ENCODE measurements at places on chromosomes 2 and 18. TPM values are rescaled to one million over a fixed set of nuclear protein-coding genes. Genes with fewer than 3 reads are reported as not detected.

- no peak for DNase-seq
These were observed 172.9 kb downstream of the EPHA4 start for GRCh38 chr2:221399183-221399582.

DNA sequence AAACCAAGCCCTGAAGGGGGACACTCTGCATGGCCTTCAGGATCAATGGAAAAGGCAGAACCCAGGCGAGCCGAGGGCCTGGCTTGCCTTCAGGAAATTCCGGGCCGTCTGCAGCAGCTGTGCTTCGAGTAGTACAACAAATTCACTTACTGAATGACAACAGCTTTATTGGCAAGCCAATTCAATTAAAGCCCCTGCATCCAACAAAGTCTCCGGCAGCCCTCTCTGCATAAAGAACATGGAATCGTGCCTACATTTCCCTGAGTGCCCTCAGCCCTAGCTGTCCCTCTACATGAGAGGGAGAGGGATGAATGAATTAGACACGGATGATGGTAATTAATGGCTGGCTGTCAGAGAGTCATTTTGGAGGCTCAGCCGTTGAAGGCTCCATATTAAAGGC is 189.0 kb downstream of the BCL11A start:
- DNase-seq, result peak; percentile 12

- DNase-seq, result no peak
These were observed 48.8 kb downstream of the ASAP2 start for GRCh38 chr2:9255416-9255815.

- no peak for DNase-seq
These were observed 266.9 kb downstream of the TWIST2 start for GRCh38 chr2:239114616-239115265.

HIBCH gene
- 33.3 TPM for total RNA-seq

DNA sequence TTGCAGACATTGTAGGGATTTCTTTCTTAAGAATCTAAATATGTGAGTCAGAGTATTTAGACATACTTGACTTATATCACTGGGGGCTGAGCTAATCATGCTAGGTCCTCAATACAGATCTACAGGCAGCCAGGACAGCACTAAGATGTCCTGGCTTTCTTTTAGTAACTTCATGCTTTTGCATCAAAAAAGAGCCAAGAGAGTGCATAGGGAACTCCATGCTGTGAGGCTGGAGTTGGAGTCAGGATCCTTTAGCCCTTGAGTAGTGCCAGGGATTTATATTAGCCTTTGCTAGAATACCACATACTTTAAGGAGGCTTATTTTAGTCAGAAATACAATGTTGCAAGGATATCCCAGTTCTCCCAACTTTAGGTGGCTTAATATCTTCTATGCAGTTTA is 289.7 kb downstream of the CCDC85A start:
- DNase-seq, result no peak

DNA sequence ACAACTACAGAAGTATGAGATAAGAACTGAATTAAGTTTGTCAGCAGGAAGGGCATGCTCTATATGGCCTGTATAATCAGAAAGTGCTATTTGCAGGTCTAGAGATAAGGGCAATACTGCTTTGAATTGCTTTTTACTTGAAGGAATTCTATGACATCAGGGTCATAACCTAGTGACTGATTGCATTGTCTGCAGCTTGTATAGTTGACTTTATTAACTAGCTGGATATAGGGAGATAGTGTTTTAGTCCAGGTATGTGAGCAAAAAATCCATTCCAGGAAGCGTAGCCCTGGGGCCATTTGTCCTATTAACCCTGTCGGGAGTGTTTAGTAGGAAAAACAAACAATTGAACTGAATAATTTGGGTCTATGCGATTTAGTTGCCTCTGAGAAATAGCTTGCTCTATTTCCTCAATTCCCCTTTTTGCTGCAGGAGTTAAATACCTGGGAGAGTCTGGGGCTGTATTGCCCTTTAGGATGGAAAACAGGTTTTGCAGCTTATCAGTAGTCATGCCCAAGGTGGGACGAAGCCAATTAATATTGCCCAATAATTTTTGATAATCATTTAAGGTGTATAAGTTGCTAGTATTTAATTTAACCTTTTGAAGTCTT is 30.0 kb downstream of the HTR2B start:
- DNase-seq, result no peak

DNA sequence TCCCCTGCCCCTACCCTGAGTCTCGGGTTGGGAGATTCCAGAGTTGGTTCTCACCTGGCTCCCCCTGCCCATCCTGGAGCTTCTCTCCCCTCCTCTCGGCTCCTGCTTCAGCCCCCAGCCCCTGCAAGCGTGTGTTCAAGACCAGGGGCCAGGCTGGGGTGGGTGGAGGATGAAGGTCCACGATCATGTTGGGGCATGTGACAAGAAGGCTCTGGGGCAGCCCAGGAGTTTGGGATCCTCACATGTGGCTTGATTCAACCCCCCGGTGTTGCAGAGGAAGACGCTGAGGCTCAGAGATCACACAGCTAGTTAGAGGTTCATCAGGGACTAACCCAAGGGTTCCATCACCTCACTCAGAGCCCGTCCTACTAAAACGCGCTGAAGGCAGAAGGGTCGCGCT is 14.2 kb upstream of the TUBB6 start:
- no peak for DNase-seq

- DNase-seq, result no peak
These were observed 586.4 kb upstream of the REG3G start for GRCh38 chr2:78439122-78439521.

DNA sequence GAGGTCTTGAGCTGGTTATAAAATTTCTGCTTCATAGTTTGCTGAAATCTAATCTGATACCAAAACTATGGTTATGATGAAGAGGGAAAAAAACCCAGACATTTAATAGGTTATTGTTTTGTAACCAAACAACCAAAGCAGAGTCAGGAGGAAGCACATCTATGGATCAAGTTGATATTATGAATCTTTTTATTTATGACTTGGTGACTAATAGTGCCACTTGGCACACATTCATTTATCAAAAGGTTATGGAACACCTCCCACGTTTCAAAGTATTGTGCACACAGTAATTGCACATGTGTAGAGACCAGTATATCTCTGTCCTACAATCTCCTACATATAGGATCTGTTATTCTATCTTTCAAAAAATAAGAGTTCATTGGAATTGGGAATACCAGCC is 93.0 kb downstream of the DPP4 start:
- DNase-seq, result no peak

DNA sequence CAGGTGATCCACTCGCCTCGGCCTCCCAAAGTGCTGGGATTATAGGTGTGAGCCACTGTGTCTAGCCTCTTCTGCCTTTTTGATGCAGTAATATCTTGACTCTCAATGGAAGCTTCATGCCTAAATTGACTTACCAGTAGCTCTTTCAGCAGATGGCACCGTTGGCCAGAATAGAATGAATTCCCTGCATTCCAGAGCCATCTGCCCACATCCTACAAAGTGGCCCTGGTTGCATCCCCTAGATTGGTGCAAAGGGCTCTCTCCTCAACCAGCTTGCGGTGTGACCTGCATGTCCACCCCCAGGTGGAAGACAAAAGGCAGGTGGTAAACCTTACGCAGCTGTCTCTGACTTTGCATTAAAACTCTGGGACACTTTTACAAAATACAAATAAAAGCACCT is 4.4 kb upstream of the PARD6G start:
- no peak for DNase-seq

TBR1 gene
- 0.30 TPM for total RNA-seq

GRCh38 chr2:165953306-165953654 is 296 bp downstream of the TTC21B start:
- DNase-seq, result peak; percentile 56

DNA sequence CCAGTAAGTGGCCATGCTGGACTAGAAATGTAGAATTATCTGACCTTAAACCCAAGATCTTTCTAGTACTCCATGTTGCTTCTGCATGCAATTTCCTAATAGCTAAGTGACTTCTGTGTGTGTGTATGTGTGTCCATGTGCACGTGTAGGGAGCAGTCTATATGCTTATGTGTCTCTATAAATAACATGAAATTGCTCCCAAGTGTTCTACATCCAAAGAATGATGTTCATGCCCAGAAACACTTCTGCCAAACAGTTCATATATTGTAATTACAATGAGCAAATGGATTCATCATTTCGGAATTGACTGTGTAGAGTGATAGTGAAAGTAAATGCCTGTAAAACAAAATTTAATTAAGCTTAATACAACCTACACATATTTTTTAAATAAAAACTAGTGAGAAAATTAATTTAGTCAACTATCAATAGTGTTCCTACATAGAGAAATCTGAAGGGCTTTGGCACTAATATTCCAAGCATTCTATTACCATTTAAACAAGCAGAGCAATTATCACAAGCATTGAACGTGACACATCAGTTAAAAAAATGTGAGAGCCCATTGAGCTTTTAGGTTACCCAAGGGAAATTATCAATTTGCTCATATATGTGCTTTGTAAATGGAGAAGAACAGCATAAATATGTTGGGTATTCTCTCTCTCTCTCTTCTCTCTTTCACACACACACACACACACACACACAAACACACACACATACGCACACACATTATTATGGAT is 1067.4 kb downstream of the CNTNAP5 start:
- no peak for DNase-seq

SCN1A gene
- 0.10 TPM for total RNA-seq

GRCh38 chr2:2238726-2239269 is 92.3 kb downstream of the MYT1L start:
- DNase-seq, result no peak

DNA sequence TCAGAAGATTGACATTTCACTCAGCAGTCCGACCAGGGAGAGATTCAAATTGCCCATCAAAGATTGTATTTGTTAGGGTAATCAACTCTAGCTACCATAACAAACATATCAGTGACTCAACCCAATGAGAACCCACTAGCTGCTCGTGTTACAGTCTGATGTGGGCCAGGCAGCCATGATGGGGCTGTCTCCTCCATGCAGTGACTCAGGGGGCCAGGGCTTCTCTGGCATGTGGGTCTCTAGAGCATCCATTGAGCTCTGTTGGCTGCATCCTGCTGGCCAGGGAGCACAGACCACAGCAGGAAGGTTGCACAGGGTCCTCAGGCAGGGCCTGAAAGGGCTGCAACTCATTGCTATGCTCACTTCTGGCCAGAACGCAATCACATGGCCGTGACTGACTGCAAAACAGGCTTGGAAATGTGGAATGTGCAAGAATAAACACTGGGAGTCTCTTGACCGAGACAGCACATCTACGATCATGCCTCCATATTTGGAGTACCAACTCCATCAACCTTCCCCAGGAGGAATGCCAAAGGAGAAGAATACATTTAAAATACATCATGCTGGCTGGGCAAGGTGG is 216.8 kb downstream of the EIPR1 start:
- no peak for DNase-seq

DNA sequence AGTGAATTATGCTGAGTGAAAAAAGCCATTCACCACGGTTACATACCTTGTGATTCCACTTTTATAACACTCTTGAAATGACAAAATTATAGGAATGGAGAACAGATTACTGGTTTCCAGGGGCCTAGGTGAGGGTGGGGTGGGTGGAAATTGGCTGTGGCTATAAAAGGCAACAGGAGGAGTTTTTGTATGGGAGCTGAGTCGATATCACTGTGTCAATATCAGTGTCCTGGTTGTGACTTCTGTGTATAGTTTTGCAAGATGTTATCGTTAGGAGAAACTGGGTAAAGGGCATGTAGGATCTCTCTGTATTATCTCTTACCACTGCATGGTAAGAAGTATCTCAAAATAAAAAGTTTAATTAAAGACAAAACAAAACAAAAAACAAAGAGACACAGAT is 84.3 kb downstream of the EDAR start:
- DNase-seq, result no peak

DNA sequence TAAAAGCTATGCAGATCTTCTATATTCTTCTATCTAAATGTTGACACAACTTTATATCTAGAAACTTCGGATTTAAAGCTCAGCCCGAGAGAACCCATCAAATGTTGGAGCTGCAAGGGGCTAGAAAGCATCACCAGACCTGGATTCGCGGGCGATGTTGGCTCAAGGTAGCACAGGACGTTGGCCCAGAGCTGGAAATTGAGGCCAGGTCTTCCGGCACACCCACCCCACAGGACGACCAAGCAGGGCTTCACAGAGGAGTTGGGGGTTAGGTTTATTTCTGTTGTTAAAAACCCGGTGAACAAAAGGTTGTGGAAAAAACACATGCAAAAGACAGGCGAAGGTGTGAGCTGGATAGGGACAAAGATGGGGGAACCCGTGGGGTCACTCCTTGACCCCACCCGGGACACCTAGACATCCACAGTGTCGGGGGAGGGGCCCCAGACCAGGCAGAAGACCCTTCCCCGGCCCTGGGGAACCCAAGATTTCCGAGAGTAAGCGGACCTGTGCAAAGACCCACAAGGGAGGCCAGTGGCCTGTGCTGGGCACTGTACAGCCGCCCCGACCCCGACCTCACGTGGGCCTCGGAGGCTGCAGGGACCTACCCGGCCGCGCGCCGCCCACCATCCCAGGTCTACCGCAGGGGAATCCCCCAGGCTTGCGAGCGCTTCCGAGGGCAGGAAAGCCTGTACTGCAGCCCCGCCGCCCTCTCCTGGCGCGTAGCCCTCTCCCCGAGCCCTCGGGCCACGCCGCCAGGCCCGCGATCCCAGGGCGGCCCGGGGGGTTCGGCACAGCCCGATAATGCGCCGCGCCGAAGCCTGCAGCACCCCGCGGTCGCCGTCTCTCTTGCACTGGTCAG is 1.8 kb upstream of the AGBL5 start:
- no peak for DNase-seq

DNA sequence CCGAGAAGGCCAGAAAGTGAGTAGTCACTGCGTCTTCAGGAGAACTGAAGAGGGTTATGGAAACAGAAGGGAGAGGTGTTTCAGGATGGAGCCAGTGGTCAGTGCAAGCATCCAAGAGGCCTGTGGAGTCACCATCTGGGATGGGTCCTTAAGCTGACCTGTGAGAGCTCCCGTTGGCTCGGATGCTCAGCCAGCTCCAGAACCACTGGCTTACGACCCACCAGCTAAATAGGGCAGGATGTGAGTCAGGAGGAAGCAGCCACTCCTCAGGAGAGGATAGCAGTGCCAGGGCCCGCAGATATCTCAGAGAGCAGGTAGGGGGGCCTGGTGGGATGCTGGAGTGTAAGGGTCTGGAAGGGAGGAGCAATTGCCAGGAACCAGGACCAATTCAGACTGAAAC is 63.1 kb upstream of the B3GNT7 start:
- DNase-seq, result no peak

DNA sequence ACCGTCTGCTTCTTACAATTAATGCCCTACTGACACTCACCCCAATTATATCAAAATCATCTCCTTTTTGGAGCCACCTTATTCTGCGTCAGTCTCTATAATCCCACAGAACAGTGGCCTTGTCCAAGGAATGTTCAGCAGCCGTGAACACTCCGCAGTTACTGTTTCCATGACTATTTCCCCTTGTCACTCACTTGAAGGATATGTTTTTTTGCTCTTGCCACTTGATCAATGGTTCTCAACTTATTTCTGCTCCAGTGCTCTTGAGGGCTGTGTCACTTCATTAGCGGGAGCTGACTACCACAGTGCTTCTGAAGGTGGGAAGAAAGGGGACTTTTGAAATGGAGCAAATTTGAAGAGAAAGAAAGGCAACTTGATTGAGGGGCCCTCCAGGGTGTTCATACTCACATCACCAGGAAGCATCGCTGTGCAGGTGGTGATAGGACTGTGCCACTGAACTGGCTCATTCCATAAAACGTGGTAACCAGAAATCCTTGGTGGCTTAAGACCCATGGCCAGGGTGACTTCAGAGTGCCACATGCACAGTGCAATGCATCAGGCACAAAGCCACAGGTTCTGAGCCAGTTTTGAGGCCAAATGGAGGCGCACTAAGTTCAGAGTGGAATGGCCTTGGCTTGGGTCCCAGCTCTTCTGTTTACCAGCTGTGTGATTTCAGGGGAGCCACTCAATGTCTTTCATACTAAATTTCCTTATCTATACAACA is 320.6 kb upstream of the RAB12 start:
- DNase-seq, result no peak
